ENCODE measurements at places on chromosomes 16 and 17.
A peak's percentile ranks its signal among the peaks of the same experiment; 100 is the strongest.

DNA sequence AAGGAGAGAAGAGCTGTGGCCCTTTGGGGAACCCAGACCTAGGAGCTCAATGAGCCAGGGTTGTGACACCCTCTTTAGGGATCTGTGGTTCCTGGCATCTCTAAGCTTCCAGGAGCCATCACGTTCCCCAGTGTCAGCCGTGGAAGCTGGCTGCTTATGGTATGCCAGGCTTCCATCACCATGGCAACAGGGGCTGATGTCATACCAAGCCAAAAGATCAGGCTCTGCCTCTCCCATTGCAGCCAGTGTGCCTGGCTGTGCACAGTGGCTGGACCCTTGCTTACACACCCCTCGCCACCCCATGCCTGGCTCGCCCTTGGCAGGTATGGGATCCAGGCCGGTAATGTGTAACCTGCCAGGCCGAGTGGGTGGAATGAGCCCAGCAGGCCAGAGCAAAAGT, 91.1 kb downstream of the SSH2 start:
- DNase-seq: no peak

GRCh38 chr16:2197765-2198164, 1.4 kb upstream of the CASKIN1 start:
- no peak for DNase-seq

- DNase-seq: no peak
Measured at GRCh38 chr17:35345926-35346771, 27.3 kb downstream of the SLFN11 start.

DNA sequence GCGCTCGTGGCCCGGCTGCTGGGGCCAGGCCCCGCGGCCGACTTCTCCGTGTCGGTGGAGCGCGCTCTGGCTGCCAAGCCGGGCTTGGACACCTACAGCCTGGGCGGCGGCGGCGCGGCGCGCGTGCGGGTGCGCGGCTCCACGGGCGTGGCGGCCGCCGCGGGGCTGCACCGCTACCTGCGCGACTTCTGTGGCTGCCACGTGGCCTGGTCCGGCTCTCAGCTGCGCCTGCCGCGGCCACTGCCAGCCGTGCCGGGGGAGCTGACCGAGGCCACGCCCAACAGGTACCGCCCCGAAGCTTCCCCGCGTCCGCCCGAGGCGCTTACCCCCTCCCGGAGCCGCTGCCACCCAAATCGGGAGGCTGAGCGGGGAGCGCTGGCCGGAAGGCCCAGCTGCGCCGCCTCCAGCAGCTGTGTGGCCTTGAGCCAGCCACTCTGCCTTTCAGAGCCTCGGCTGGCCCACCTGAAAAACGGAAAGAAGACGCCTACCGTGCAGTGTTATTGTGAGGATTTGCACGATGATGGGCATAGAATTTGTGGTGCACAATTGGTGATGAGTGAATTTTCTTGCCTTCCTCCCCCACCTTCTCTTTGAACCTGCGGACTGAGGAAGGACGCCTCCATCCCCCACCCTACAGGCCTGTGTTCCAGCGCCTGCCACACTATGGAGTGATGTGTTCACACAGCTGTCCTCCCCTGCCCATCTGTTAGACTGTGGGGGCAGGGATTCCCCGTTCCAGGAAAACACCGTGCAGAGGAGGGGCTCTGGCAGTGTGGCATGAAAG, 523 bp downstream of the NAGLU start:
- DNase-seq: peak; percentile 96

- no peak for DNase-seq
Measured at GRCh38 chr17:1347589-1348323, 52.3 kb downstream of the YWHAE start.

GRCh38 chr17:146983-147761, 9.8 kb downstream of the SCGB1C2 start:
- DNase-seq: no peak
